ENCODE measurements at places on chromosomes 16 and 17. TPM values are rescaled to one million over a fixed set of nuclear protein-coding genes. Genes with fewer than 3 reads are reported as not detected.
A peak's percentile ranks its signal among the peaks of the same experiment; 100 is the strongest.

Gene IKZF3
- 118 TPM for total RNA-seq

Gene SLC13A5
- total RNA-seq = not detected

Gene KCNJ16
- not detected for total RNA-seq

Gene PRSS33
- total RNA-seq = not detected

DNA sequence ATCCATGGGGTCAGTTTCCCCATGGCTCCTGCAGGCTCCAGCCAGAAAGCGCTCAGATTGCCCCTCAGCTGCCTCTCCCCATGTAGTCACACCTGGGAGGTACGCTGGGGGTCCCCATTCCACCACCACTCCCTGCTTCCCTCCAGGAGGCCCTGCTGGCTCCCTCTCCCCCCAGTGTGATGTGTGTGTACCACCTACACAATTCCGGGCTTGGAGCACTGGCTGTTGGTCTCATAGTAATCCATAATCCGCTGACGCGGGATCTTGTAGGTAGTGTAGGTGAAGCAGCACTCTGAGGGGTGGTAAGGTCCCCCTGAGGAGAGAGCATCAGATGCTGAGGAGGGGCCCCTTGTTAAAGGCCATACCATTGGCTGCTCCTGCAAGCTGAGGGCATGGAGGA lies 2.4 kb downstream of the CCL14 start:
- peaks cover 3% of the 10 kb centered on the region for H3K27me3 ChIP-seq
- H3K36me3 ChIP-seq = no peaks in the 10 kb centered on the region
- no peaks in the 10 kb centered on the region for H3K4me1 ChIP-seq
- DNase-seq = no peak

GRCh38 chr17:16875662-16876061 lies 96.3 kb downstream of the TNFRSF13B start:
- H3K4me3 ChIP-seq = no peak overlapping the region
- H3K27me3 ChIP-seq = peaks cover 2% of the 10 kb centered on the region
- no peak overlapping the region for H3K27ac ChIP-seq

DNA sequence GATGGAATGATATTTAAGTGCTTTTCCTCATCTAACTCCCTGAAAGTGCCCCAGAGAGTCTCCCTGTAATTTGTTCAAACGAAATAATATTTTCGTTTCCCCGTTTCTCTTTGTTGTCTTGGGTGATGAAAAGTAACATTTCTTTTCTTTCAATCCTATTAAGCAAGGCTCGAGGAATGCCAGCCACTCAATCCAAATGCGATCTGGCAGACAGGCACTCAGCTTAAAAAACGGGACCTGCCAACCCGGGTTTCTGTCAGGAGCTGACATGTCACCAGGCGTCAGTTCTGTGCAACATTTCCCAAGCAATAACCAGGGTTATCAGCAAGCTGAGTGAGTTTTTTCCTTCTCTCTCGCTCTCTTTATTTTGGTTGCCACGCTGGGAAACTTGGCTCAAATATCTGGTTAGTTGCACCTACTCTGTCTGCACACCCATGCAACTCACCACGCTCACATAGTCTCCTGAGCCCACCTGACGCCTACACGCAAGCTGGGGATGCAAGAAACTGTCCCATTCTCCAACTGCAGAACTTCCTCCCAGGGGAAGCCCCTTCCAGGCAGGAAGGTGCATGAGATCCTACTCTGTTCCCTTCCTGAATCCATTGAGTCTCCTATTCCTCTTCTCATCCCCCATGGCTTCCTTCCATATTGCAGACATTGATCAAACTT lies 208.2 kb downstream of the C16orf78 start:
- H3K4me3 ChIP-seq = no peak overlapping the region
- H3K27ac ChIP-seq = no peak overlapping the region
- no peaks in the 10 kb centered on the region for H3K36me3 ChIP-seq
- peaks cover 1% of the 10 kb centered on the region for H3K4me1 ChIP-seq
- H3K27me3 ChIP-seq = no peaks in the 10 kb centered on the region

DNA sequence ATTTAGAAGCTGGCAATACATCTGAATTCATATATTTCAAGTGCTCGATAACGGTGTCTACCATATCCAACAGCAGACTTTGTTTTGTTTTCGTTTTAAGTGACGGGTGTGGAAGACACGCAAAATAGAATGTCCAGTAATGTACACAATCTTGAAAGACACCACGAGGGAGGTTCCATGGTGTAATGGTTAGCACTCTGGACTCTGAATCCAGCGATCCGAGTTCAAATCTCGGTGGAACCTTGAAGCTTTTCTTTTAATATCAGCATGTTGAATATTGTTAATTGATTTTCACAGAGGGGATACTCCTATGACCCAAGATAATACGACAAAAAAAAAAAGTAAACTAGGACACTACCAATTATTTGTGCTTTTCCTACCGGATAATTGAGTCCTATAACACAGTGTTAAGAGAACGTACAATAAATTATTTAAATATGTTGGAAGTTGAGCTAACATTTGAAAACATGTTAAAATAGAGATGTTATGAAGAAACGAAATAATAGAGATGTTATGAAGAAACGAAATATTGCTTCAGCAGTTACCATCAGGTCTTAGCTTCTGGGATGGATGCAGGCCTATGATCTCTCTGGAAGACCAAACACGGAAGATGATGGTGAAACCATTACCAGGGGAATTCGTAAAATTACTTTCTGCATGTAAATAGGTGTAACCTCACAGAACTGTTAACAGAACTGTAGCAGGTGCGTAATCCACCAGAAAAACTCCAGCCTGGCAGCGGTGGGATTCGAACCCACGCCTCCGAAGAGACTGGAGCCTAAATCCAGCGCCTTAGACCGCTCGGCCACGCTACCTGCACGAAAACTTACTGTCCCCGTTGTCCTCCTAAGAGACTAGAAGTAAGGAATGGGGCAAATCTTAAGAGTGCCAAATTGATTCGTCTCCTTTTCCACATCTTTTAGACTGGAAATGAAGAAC lies 1.5 kb upstream of the ALOXE3 start:
- H3K4me3 ChIP-seq = peak overlapping the region; percentile 87
- H3K27ac ChIP-seq = peak overlapping the region; percentile 81
- H3K36me3 ChIP-seq = no peaks in the 10 kb centered on the region
- peaks cover 16% of the 10 kb centered on the region for H3K27me3 ChIP-seq
- peaks cover 68% of the 10 kb centered on the region for H3K4me1 ChIP-seq
- peak; percentile 70 for DNase-seq

DNA sequence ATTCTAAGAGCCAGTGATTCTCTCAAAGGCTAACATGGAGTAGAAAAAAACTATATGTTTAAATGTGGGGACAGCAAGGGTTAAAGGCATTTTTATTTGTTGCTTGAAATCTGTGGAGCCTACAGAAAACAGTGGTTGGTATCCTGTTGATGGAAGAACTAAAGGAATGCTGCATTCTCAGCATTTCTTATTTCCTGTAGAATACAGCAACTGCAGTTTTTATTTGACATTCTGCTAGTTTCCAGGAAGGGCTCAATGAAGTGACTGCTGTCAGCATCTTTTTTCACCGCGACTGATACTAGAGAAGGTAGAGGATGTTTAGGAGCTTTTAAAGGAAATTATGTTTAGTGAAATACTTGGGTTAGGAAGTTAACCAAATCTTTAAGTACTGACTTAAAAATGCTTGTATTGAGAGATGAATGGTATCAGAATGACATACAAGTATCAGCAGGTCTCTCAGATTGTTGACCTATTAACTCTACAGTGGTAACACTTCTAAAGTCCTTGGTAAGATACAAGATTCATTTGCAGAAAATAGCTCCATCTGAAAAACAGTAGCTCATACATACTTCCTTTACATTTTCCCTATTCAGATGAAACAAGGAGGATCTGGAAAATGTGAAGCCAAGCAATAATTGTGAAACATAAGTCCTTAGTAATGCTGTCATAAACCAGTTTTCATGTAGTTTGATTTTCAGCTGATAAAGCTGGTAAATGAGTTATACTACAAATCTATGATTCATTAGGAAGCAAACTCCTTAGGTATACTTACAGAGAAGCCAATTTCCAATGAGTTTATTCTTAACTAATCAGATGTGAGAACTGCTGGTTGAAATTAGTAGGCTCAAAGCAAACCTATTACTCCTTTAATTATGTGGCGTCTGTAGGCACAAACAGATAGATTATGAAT lies 15.2 kb downstream of the CLTC start:
- H3K4me1 ChIP-seq = peaks cover 18% of the 10 kb centered on the region
- H3K36me3 ChIP-seq = peaks cover 1% of the 10 kb centered on the region
- no peak overlapping the region for H3K4me3 ChIP-seq
- H3K27ac ChIP-seq = peak overlapping the region; percentile 43

DNA sequence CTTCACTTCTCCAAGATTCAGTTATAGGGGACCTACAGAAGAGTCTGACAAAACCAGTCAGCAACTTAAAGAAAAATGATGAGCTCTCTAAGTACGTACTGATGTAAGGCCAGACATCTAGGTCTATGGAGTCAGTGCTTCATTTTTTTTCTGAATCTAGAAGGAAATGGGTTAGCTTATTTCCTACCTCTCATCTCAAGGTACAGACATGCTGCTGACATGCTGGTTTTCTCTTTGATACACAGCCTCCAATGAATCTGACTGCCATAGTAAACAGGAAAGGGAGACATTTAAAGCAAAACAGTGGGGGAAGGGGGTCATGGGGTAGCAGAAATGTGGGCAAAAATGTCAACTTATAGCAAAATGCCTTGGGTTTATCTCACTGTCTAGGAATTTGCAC lies 16.4 kb downstream of the CDR2 start:
- H3K27me3 ChIP-seq = no peaks in the 10 kb centered on the region
- H3K27ac ChIP-seq = peak overlapping the region; percentile 96
- H3K36me3 ChIP-seq = no peaks in the 10 kb centered on the region
- peak overlapping the region; percentile 74 for H3K4me3 ChIP-seq

DNA sequence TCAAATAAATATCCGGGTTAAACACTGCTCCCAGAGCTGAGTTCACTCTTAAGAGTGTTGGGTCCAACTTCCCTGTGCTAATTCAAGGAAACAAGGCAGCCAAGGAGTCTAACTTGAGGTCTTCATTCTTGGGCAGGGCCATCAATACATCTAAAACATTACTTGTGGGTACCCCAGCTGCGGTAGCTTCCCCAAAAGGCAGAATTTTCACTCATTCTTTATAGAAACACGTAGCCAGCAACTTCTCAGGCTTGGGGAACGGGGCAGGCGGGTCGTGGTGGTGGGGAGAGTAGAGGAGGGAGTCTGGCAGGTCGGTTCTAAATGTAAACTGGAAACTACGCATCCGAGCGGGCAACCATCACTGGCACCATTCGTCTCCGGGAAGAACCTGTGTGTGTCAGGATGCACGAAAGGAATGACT lies 666 bp upstream of the METTL9 start:
- no peaks in the 10 kb centered on the region for H3K27me3 ChIP-seq
- DNase-seq = no peak
- H3K36me3 ChIP-seq = no peaks in the 10 kb centered on the region
- peak overlapping the region; percentile 83 for H3K4me3 ChIP-seq

GRCh38 chr17:71883845-71884244 lies 237.0 kb upstream of the SOX9 start:
- no peaks in the 10 kb centered on the region for H3K4me1 ChIP-seq
- H3K36me3 ChIP-seq = no peaks in the 10 kb centered on the region
- no peak for DNase-seq
- peaks cover 6% of the 10 kb centered on the region for H3K27me3 ChIP-seq
- no peak overlapping the region for H3K4me3 ChIP-seq

- H3K27me3 ChIP-seq = no peaks in the 10 kb centered on the region
- no peak overlapping the region for H3K27ac ChIP-seq
- no peaks in the 10 kb centered on the region for H3K36me3 ChIP-seq
- no peaks in the 10 kb centered on the region for H3K4me1 ChIP-seq
Measured at GRCh38 chr17:60006160-60006559, 41.6 kb upstream of the RNFT1 start.

GRCh38 chr17:20284570-20285295 lies 182.6 kb downstream of the LGALS9B start:
- H3K27ac ChIP-seq = no peak overlapping the region
- H3K36me3 ChIP-seq = no peaks in the 10 kb centered on the region
- H3K4me1 ChIP-seq = peaks cover 23% of the 10 kb centered on the region
- no peaks in the 10 kb centered on the region for H3K27me3 ChIP-seq
- DNase-seq = no peak
- no peak overlapping the region for H3K4me3 ChIP-seq

DNA sequence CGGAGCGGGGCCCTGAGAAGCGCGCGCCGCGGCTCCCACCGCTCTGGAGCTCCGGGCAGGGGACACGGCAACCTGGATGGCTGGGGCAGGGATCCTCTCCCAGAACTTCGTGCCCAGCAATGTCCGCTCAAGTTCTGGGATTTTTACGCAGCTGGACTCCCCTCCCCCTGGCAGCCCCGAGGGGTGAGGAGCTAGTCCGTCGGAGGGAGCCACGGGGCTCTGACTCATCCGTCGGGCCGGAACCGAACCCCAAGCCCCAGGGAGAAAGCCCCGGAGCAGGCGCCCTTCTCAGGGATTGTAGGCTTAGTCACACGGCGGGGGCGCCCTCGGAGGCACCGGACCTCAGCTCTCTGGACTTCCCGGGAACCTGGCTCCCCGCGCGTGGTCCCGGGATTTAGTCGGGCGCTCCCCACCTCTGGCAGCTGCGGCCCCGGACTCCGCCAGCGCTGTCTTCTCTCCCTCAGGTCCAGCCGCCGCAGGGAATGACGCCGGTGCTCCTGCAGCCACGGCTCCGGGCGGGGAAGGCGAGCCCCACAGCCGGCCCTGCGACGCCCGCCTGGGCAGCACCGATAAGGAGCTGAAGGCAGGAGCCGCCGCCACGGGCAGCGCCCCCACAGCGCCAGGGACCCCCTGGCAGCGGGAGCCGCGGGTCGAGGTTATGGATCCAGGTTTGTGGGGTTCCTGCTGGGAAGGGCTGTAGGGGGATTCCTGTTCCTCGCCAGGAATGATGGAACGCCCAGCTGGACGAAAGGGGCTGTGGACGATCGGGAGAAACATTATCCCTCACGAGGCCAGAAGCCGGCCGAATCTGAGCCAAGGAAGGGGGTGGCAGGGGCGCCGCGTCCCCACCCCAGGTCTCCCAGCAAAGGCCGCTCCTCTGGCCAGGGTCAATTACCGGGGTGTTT lies 830 bp downstream of the SPHK1 start:
- H3K4me1 ChIP-seq = peaks cover 14% of the 10 kb centered on the region
- no peaks in the 10 kb centered on the region for H3K27me3 ChIP-seq
- DNase-seq = peak; percentile 29

- no peak for DNase-seq
- no peaks in the 10 kb centered on the region for H3K4me1 ChIP-seq
- H3K27me3 ChIP-seq = no peaks in the 10 kb centered on the region
- peaks cover 36% of the 10 kb centered on the region for H3K36me3 ChIP-seq
- no peak overlapping the region for H3K27ac ChIP-seq
Measured at GRCh38 chr16:12208341-12209035, 232.0 kb downstream of the SNX29 start.

DNA sequence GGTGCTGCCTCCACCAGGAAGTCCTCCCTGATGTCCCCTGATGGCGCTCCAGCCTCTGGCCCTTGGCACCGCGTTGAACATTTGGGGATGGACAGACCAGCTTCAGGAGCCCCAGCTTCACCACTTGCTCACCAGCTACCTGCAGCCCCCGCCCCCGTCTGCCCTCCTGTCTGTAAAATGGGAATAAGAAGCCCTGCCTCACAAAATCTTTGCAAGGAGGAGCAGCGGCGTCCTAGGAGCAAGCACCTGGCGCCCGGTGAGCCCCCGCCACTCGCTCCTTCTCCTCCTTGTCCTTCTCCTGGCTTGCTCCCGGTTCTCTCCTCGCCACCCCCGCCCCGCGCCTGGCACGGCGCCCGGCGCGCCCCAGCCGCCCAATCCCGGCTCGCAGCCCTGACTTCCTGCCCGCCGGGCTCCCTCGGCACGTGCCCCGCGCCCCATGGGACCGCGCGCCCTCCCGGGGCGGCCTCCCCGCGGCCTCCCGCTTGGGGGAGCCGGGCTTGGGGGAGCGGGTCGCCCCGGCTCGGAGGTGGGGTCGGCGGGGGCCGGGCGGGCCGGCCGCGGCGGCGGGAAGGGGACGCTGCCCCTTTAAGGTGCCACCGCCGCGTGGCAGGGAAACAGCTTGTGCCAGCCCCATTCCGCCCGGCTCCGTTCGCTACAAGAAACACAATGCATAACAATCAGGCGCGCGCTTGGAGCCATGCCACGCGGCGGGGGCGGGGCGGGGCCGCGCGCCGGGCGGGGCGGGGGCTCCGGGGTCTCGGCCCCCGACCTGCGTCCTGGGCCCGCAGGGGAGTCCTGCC lies 9.1 kb upstream of the PPP1R1B start:
- H3K36me3 ChIP-seq = no peaks in the 10 kb centered on the region
- H3K27ac ChIP-seq = peak overlapping the region; percentile 81
- peaks cover 10% of the 10 kb centered on the region for H3K27me3 ChIP-seq

All from naive thymus-derived CD8-positive, alpha-beta T cell (primary cell).